ENCODE measurements at places on chromosomes 5 and 9. TPM values are rescaled to one million over a fixed set of nuclear protein-coding genes. Genes with fewer than 3 reads are reported as not detected.

DNA sequence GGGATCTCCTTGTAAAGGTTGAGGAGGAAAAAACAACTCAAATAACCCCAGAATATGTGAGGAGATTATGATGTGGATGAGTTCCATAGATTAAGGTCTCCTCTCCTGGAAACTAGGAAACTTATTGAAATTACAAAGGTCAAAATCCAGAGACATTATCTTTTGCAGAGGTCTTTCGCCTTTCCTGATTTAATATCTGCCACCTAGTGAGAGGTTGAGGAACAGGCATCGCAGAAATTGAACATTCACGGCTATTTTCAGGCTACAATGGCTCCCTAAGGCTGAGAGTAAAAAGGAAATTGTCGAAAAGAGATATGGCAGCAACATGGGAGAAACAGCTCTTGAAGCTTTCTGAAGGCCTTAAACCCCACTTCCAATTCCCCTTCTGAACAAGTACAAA, 127.5 kb upstream of the PLCXD3 start:
- no peak for DNase-seq

- DNase-seq, result no peak
These were observed 1.1 kb downstream of the OTP start for GRCh38 chr5:77637170-77637997.

- no peak for DNase-seq
These were observed 42.3 kb downstream of the MARCHF3 start for GRCh38 chr5:126988021-126988569.

GRCh38 chr5:157476702-157477408, 16.8 kb downstream of the NIPAL4 start:
- DNase-seq, result peak; percentile 43

LCN6 gene
- total RNA-seq, result 12.5 TPM

INSL6 gene
- total RNA-seq, result not detected

LCN1 gene
- total RNA-seq, result not detected

TMEM232 gene
- total RNA-seq, result not detected
